ENCODE measurements at places on chromosomes 1 and 21.

GRCh38 chr1:97238816-97239215 is 517.2 kb downstream of the PTBP2 start:
- DNase-seq, result no peak

GRCh38 chr1:158496374-158496773 is 24.4 kb downstream of the OR10R2 start:
- DNase-seq, result no peak

- peak; percentile 74 for DNase-seq
Measured at GRCh38 chr1:31723828-31724359, 20.1 kb upstream of the COL16A1 start.

DNA sequence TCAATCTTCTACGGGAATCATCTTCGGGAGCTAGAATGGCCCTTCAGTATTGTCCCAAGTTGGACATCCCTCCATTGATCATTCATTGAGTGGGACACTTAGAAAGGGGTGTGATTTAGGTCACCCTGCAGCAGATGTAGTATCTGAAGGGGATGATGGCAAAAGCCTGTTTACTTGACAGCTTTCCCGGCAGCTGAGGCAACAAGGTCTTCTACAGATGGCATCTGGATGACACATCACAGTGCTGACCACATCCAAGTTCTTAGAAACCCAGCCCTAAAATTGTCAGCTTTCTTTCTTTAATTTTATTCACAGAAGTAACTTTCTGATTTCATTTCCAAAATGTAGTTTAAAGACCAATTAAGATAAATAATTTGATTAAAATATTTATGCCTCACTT is 150.3 kb downstream of the AMY1C start:
- no peak for DNase-seq

- DNase-seq, result no peak
Measured at GRCh38 chr1:223678841-223679240, 13.3 kb upstream of the CAPN8 start.

GRCh38 chr1:204191456-204191855 is 4.8 kb downstream of the KISS1 start:
- no peak for DNase-seq

- DNase-seq, result no peak
Measured at GRCh38 chr1:20078171-20078651, 8.2 kb downstream of the PLA2G5 start.

- no peak for DNase-seq
Measured at GRCh38 chr1:204299814-204300365, 59.8 kb downstream of the PLEKHA6 start.

DNA sequence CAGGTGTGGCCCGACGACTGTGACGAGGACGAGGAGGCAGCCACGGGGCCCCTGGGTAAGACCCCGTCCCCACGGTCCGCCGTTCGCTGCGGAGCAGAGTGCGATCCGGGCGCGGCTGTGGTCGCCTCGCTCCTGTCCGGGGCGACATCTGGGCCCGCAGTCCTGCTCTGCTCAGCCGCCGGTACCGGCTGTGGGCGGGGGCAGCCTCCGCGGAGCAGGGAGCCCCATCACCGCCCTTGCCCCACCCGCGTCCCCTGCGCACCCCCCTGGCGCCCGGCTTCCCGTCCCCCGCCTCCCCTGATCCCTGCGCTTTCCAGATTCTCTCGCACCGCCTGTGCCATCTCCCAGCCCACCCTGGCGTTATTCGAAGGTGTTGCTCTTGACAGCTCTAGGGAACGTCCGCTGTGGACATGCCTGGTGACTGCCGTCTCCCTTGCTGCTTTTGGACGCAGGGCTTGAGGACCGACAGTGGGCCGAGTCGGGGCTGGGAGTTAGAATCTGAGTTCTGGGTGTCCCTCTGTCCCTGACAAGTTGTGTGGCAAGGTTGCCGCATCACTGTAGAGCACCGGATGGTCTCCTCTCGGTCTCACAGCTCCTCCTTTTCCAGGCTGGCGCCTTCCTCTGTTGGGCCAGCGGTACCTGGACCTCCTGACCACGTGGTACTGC is 596 bp downstream of the TOR3A start:
- DNase-seq, result peak; percentile 55

DNA sequence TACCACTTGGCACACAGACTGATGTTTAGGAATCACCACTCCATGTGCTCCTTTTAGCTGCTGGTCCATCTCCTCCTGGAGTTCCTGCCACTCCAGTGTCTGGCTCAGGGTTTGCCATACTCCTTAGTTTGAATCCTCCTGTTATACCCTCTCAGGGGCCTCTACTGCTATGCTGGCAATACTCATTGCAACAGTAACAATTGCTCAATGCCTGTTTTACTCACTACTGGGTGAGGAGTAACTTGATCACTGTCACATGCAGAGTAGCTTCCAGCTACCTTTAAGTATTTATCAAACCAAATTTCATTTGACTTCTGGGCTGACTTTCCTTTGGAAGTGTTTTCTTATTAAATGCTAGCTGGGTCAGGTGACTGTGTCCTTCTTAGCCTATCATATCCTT is 107.2 kb upstream of the WLS start:
- DNase-seq, result no peak

- DNase-seq, result no peak
Measured at GRCh38 chr1:62800825-62801306, 16.9 kb downstream of the ATG4C start.

DNA sequence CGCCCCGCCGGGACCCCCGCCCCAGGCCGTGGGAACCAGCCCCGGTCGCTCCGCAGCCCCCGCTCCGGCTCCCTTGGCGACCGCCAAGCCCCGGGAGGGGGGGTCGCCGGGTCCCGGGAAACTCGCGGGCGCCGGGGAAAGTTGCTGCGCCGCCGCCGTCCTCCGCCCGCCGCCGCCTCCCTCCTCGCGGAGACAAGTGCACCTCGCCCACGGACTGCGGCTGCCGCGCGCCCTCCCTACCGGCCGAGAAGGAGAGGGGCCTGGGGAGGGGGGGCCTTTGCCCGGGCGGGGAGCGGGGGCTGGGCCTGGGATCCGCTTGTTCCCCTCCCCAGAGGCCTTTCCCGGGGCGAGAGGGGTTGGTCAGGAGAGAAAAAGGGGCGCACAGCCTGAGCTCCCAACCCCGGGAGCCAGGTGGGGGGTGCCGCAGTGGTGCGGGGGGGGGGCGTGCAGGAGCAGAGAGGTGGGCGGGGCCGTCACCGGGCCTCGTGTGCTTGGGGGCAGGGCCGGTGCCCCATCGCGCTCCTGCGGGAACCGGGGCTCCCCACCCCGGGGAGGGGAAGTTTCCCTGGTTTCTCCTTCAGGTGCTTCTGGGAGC is 592 bp downstream of the AGRN start:
- no peak for DNase-seq

- no peak for DNase-seq
Measured at GRCh38 chr1:66944330-66945274, 19.8 kb downstream of the MIER1 start.

DNA sequence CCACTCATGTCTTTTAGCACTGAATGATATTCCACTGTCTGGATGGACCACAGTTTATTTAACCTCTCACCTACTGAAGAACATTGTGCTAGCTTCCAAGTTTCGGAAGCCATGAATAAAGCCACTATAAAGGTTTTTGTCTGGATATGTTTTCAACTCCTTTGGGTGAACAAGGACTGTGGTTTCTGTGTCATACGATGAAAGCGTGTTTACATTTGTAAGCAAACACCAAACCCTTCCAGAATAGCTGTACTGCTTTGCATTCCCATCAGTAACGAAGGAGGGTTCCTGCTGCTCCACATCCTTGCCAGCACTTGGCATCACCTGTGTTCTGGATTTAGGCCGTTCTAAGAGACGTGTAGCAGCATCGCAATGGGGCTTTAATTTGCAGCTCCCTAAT is 10.7 kb upstream of the ARHGEF16 start:
- no peak for DNase-seq

DNA sequence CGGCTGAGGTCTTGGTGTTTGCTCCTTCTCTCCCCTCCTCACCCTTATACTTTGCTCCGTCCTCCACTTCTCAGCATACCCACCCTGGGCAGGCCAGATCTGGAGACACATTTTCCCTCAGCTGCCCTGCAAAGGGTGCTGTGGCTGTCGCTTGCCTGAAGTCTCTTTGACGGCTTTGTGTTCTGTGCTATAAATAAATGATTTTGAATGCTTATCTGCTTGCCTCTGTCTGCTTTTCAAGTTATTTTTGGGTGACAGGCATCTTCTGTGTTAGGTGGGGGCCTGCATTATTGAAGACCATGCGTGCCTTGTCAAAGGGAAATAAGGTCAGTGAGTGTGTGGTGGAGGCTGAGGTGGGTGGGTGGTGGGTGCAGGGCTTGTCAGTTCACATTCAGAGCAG is 66.9 kb upstream of the KCND3 start:
- no peak for DNase-seq

DNA sequence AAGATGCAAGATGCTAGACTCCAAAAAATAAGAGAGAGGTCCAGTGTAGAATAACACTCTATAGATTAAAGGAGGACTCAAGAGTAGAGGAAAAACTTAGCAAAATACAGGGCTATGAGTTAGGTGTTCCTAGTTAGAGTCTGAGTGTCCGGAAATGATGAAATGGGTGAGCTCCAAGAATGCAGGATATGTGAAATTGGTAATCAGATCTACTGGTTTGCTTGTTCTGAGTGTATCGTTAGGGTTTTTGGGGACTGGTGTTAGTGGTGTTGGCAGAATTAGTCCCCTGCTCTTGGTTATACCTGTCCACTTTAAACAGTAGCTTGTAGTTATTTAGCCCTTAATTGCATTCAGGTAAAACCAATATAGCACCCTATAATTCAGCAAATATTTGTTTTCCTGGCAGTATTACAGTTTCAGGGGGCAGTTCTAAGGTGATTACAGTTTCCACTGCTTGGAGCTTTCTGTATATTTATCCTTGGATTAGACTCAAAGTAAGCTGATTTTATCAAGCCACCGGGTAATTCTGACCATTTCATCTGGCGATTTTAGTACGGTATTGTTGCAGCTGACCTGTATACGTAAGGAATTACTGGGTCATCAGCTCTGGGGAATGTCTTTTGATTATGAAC is 332.7 kb downstream of the CHRM3 start:
- DNase-seq, result no peak

DNA sequence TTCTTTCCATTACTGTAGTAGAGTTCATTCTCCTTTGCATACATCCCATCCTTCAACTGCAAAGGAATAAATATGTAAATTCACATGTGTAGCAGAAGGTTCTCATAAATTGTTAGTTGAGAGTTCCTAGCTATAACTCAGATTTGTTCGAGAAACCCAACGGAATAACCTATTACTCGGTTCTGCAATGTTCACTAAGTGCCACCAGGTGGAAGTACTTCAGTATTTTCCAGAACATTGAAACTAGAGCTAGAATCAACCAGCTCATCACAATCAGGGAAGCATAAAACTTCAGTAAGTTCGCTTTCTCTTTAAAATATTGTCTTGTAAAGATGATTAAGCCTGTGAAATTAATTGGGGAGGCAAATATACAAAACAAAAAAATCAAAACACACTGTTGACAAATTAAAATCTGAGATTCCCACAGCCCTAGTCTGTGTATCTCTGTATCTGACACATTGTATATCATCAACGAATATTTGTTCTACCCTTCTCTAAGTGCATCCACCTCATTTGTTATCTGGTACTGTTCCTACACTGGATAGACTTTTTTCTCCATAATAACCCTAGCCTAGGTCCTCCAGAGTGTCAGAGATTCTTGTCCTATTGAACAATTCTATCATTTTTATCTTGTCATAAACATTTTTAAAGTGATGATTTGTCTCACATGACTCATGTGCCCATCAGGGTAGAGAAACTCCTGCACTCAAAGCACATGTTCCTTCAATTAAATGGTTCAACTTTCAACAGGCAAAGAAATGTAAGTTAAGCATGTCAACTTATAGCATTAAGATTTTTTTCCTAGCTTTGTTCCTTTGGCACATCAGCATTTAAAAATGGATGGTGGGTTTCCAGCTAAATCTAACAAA is 31.9 kb downstream of the MROH9 start:
- DNase-seq, result peak; percentile 69

DNA sequence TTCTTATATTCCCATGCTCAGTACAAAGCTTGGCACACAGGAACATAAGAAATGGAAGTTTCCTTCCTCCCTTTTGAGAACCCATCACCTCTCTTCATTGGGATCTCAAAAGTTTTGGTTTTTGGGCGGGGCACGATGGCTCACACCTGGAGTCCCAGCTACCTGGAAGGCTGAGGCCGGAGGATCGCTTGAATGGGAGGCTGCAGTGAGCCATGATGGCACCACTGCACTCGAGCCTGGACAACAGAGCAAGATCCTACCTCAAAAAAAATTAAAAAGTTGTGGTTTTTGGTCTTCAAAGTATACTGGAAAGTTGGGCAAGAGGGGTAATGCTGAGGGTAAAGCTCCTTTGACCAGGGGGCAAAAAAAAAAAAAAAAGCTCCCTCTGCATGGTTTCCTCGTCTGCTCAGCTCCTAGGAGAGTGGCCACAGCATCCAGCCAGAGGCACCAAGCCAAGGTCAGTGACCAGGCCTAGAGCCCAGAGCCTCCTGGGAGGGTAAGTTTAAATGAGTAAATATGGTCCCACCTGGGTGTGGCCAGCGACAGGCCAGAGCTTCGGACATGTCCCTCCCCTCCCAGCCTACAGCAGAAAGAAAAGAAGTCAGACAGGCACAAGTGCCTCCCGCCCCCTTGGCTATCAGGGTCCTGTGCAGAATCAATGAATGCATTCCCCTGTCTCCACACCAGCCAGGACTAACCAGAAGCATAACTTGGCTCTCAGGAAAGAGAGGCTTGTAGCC is 5.0 kb downstream of the MEF2D start:
- DNase-seq, result no peak

DNA sequence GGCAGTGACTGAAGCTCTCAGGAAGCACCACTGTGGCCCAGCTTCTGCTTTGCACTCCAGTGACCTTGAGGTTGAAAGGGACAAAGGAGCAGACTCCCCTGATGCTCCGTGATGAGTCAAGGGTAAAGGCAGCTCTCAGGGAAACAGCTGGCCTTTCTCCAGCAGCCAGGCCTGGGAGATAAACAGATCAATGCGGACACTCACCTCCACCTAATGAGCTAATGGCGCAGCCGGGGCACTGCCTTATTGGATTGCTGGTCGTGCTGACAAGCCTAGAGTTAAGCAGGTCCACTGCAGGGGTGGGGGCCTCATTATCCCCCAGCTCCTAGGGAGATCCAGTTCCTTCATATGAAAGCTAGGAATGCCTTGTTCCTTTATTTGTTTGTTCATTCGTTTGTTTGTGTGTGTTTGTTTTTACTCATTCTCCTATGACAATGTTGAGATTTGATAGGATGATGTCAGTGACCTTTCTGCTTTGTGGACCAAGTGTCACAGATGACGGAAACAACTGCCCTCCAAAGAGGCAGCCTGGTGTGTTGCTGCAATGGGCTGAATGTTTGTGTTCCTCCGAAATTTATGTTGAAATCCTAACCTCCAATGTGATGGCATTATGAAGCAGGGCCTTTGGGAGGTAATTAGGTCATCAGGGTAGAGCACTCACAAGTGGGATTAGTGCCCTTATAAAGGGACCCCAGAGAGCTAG is 141.4 kb upstream of the BEND5 start:
- no peak for DNase-seq

Data from muscle of back (tissue), 13 donors.